Pulmonary artery endothelial cell (primary cell): ENCODE measurements at places on chromosomes 6 and 20. TPM values are rescaled to one million over a fixed set of nuclear protein-coding genes. Genes with fewer than 3 reads are reported as not detected.

The HSPA12B gene
- 4.7 and 7.9 TPM in 2 replicates for total RNA-seq

The DUSP15 gene
- total RNA-seq: not detected in 2 replicates

The TMEM170B gene
- 5.4 and 5.6 TPM in 2 replicates for total RNA-seq

The EBF4 gene
- total RNA-seq: 1.8 and 2.0 TPM in 2 replicates

The NR2E1 gene
- not detected in 2 replicates for total RNA-seq

The IYD gene
- total RNA-seq: 0.07 TPM in 1 of 2 replicates, not detected in the other

The MED20 gene
- 31.0 and 50.1 TPM in 2 replicates for total RNA-seq

The GPR6 gene
- total RNA-seq: not detected in 2 replicates

The MOG gene
- total RNA-seq: not detected in 2 replicates

The AGER gene
- total RNA-seq: 0.26 and 0.53 TPM in 2 replicates

The KIF25 gene
- not detected in 2 replicates for total RNA-seq

The GTSF1L gene
- not detected in 2 replicates for total RNA-seq

The NRSN1 gene
- total RNA-seq: not detected in 2 replicates

The GMPR gene
- total RNA-seq: 32.3 and 36.5 TPM in 2 replicates

The BMP5 gene
- 0.11 TPM in 1 of 2 replicates, not detected in the other for total RNA-seq
